Cerebellar cortex (tissue), 1 donor: ENCODE measurements at places on chromosomes 7 and 10.
A peak's percentile ranks its signal among the peaks of the same experiment; 100 is the strongest.

GRCh38 chr10:49568235-49568634, 29.3 kb upstream of the ERCC6 start:
- no peak for DNase-seq

GRCh38 chr10:54372179-54372578, 428.9 kb downstream of the PCDH15 start:
- no peak for DNase-seq

- DNase-seq, result no peak
These were observed 264.7 kb upstream of the AKR1E2 start for GRCh38 chr10:4561296-4561695.

DNA sequence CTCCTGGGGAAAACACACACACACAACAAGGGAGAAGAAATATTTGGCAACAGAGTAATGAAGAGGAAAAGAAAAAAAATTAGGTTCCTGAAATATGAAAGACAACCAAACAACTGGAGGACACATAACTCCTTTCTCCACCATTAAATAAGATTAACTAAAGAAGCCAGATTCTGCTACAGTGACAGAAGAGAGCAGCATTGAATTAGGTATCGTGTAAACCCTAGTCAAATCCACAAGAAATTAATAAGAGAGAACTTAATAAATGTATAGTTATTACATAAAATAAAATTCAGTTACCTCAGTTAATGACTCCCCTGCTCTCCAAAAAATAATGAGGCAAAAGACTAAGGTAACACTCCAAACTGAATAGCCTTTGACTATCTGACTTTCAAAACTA, 306.7 kb downstream of the CRPPA start:
- DNase-seq, result no peak

GRCh38 chr10:71234970-71235685, 22.8 kb downstream of the UNC5B start:
- no peak for DNase-seq

DNA sequence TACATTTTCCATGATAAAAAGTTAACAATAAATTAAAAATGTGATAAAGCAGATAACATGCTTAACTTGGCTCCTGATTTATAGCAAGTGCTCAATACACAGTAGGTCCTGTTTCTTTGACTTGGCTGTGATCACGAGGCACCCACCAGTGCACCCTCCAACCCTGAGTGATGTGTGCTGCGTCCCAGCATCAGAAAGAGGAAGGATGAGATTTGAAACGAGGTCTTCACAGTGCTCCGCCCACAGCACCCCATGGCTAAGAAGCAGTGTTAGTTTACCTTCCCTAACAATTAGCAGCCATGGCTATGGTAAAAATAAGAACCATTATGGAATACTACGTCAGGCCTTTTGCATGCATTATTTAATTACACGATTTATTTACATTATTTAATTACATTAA, 292.0 kb upstream of the ZMIZ1 start:
- no peak for DNase-seq

- DNase-seq, result peak; percentile 50
These were observed 13.2 kb upstream of the FRMPD2 start for GRCh38 chr10:48287417-48288391.

DNA sequence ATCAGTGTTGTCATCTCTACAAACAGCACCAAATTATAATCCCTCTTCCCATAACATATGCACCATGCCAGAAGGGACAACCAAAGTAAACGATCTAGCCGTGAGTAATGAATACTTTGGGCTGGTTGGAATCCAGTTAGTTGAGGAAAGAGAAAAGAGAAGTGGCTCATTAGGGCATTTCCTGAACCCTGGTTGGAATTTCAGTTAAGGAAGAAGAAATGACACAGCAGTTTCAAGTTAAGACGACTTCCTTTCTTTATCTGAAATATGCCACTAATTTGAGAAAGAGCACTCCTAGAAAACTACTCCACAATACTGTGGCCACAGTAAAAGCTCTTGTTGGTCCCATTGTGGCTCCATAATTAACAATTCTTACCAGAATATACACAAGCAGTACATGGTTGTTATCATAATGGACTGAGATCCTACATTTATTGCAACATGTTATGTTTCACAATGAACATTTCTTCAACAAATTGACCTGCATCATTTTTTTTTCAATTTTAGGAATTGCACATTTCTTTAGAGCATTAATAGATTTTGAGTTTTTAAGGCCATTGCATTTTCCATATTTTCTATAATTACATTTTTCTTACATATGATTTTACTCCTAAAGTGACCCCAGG, at the start of gene TFEC:
Gene TFEC (minus strand): TSS at position 113 of the 626 bp plus-strand sequence. CDS start 46,322 bp downstream, outside the sequence.
- no peak for DNase-seq

DNA sequence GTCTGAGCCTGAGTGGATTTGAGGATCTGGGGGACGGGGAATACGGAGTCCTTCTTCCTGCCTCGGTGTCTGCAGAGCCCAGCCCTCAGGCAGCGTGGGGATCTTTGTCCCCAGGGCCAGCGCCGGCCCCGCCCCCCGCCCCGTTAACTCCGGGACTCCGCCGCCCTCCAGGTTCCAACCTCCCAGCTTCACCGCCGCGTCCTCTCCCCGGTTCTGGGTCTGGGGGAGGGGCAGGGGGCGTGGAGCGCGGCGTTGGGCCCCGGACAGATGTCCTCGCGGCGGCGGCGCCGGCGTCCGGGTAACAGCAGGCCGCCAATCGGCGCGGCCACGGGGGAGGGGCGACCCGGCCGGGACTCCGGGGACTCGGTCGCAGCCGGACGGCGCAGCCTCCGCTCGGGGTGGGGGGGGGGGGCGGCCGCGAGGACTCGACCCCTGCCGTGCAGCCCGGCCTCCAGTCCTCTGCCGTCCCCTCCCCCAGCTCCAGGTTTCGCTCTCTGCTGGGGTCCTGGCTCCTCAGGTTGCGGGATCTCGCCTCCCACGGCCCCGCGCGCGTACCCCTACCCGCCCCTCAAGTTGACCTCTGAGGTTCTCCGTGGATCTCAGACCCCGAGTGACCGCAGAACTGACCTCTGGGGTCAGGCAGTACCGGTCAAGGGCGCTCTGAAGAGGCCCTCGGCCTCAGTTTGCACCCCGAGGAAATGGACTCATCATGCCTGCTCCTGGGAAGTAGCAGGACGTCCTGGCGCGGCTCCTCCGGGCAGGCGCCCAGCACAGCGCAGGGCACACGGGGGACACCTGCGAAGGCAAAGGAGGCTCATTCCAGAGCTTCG, 2.3 kb upstream of the ELFN1 start:
- DNase-seq, result no peak

- peak; percentile 60 for DNase-seq
These were observed 26.4 kb downstream of the MAPK8 start for GRCh38 chr10:48332871-48333216.

GRCh38 chr10:102682416-102682815, 31.8 kb downstream of the ARL3 start:
- no peak for DNase-seq

- DNase-seq, result no peak
These were observed 58.9 kb downstream of the LRGUK start for GRCh38 chr7:134186027-134186426.

DNA sequence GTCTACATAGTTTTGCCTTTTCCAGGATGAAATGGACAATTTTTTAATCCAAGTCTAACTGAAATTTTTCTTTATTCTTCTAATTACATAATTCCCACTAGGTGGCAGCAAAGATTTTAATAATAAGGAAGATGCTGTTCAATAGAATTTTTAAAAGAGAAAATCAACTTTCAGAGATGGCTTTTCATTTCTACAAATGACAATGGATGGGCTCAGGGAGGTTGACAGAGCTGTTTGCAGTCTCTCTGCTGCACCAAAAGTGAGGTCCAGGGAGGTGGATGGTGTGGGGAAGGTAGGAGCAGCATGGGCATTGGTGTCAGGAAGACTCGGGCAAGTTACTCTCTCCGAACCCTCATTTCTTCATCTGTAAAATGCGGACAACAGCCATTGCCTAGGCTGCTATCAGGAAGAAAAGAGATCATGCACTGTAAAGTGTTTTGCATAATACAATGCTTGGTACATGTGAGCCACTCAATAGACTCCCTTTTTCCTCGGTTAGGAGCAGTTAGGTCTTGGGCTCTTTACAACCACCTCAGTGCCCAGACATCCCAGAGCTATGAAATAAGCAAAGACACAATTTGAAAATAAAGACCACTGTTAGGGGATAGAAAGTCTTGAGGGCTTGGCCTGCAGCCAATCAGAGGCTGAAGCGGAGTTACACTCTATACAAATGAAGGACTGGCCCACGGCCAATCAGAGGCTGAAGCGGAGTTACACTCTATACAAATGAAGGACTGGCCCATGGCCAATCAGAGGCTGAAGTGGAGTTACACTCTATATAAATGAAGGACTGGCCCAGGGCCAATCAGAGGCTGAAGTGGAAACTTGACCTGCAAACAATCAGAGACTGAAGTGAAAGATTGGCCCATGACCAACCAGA, 107.1 kb downstream of the ABLIM1 start:
- peak; percentile 69 for DNase-seq

GRCh38 chr10:108688314-108688713, 1235.0 kb downstream of the XPNPEP1 start:
- DNase-seq, result no peak

DNA sequence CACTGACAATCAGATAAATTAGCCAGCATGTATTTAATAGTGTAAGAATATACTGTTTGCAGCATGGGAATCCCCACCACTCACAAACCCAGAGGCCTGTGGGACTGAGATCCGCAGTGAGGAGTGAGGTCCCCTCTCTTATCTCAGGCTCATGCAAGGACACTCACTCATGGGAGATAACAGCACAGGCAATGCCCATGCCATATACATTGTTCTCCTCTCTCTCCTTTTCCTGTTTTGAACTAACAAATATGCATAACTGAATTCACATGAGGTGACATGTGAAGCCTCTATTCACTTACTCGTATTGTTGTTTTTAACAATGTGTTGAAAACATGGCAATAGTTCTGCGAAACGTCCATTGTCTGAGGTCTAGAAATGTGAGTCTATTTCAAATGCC, 230.5 kb downstream of the ARHGAP21 start:
- no peak for DNase-seq

DNA sequence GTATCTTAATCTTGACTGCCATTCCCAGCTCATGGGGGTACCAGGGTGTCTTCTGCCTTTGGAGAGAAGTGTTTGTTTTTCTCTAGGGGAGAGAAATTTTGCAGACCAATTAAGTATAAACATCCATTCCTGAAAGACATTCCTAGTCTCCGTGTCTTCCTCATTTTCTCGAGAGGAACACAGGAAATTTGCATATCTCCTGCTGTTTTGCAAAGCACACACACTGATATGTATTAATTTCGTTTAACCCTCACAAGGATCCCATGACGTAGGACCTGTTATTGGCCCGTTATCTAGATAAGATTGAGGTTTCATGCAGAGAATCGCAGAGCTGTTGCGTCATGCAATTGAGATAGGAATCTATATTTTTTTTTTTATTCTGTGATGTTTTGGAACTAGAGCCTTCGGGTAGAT, 944 bp downstream of the RHBDD2 start:
- DNase-seq, result no peak
